NCI-H1105 (cell line): ENCODE measurements at places on chromosomes 6 and 20.

GRCh38 chr6:153023977-153024708 is 21.6 kb upstream of the MTRF1L start:
- peak; percentile 58 for DNase-seq

- DNase-seq: no peak
Measured at GRCh38 chr6:92473056-92473455, 946.3 kb downstream of the EPHA7 start.

GRCh38 chr20:36086767-36087166 is 67.8 kb upstream of the EPB41L1 start:
- DNase-seq: no peak

GRCh38 chr20:58746620-58747019 is 54.0 kb downstream of the NPEPL1 start:
- DNase-seq: no peak

- DNase-seq: peak; percentile 47
Measured at GRCh38 chr6:56594699-56595098, 48.0 kb downstream of the DST start.

DNA sequence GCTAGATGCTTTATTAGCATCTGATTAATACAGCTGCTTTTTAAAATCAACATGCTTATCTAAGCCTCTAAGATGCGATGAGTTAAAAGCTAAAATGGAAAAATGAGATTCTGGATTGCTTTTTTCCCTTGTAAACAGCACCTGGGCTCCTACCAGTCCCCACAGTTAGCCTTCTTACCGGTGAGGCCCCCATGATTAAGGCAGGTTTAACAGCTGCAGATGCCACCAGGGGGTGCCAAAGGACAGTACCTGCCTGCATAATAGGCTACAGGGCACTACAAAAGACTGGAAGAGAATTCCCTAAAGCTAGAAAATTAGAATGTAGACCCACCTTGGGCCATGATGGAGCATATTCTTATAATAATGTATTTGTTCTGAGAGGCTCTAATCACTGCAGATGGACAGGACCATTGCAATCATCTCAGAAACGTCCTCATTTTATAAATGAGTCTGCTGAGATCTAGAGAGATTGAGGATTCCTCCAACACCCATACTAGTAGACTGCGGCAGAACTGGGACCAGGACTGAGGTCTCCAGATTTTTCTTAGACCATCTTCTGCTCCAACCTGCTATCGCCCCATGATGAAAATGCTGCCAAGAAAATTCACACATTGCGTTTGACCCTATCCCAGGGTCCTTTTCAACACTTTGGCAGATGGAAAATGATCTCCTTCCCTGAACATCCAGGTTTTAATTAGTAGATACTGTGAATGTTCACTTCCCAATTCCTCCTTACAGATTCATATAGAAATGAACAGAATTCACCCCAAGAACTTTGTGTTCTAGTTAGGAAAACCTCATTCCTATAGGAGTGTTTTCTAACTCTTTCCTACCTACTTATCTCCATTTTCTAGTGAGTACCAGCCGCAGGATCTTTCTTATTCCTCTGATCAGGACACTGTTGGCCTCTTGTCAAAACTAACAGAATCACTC is 148.8 kb downstream of the RPS12 start:
- DNase-seq: peak; percentile 53

- DNase-seq: no peak
Measured at GRCh38 chr20:44914924-44915323, 5.1 kb downstream of the PABPC1L start.
